ENCODE measurements at places on chromosomes 6 and 20.

- no peak for DNase-seq
These were observed 305.4 kb downstream of the TAF4 start for GRCh38 chr20:61760321-61760720.

DNA sequence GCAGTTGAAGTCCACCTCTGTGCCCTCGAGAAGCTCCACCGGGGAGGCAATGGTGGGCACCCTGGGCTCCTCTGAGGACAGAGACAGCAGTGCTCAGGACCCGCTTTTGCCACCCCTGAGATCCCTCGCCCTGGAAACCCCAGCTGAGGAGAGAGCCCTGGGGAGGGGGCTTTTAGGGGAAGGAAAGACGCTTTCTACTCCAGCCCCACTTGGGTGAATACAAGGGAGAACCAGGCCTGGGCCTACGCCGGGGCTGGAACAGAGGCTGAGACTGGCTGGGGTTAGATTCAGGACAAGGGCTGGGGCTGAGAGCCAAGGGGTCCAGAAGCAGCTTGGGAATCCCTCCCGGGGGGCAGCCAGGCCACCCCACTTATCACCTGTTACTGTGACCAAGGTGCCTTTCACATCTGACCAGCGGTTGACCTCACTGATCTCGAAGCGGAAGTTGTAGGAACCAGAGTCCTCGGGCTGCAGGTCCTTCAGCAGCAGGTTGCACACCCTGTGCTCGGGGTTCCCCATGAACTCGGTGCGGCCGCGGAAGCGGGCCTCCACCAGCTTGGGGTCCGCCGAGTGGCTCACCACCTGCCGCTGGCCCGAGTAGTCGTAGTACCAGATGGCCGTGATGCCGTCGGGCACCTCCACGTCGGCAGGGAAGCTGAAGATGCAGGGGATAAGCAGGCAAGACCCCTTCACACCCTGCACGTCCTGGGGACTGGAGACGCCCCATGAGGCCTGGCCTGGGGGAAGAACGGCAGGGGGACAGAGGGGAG is 6.2 kb downstream of the SIGLEC1 start:
- no peak for DNase-seq

GRCh38 chr6:31627690-31628287 is 7.3 kb downstream of the PRRC2A start:
- DNase-seq = no peak

DNA sequence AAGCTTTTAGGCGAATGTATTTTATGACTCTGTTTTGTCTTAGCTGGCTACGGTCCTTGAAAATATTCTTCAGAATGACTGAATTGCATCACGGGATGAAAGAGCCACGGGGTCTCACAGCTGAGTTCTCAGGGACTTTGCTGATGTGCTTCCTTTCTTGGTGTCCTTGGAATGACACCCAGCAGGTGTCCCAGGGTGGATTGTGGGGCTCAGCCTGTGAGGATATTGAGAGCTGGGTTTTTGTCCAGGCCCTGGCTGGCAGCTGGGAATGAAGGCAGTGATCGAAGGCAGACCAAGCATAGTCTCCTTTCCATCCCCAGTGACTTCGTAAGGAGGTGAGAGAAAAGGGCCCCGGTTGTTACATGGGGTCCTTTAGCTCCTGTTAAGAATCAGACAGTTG is 18.8 kb upstream of the MAPK13 start:
- DNase-seq = no peak

GRCh38 chr20:33067806-33068205 is 11.6 kb upstream of the BPIFB4 start:
- DNase-seq = no peak

GRCh38 chr20:57879779-57880570 is 170.2 kb upstream of the PMEPA1 start:
- DNase-seq = no peak

DNA sequence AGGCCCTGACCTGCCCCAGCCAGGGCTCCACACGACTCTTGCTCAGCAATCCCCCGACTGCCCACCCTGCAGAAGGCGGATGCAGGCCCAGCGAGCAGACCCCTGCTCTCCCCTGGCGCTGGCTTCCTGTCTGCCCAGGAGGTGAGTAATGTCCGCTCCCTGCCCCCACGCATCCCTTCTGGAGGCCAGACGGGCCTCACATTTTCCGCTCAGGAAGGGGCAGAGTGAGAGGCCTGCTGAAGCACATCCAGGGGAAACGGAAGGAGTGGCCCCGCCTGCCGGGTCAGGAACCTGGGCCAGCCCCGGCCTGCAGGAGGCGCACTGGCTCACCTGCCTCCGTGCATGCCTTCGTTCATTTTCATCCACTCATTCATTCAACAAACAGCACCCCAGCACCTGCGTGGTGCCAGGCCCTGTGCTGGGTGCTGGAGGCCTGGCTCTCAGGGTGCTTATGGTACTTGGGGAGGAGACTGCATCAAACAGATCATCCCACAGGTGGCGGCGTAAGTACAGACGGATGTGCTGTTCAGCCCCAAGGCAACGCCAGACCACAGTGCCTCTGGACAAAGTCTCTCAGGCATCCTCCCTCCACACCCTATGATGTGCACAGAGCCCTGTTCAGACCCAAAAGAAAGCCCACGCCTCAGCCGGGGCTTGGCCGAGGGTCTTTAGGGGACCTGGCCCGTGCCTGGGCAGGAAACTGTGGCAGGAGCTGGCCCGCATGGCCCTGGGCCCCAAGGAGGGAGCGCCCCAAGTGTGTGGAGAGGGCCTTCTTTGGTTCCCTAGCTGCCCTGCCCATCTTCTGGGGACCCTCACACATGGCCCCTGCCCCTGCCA is 112.1 kb downstream of the ASXL1 start:
- DNase-seq = no peak

- DNase-seq = no peak
These were observed 1.3 kb downstream of the SLC39A7 start for GRCh38 chr6:33201935-33202334.

GRCh38 chr20:36754656-36755222 is 8.8 kb upstream of the NDRG3 start:
- DNase-seq = peak; percentile 20

DNA sequence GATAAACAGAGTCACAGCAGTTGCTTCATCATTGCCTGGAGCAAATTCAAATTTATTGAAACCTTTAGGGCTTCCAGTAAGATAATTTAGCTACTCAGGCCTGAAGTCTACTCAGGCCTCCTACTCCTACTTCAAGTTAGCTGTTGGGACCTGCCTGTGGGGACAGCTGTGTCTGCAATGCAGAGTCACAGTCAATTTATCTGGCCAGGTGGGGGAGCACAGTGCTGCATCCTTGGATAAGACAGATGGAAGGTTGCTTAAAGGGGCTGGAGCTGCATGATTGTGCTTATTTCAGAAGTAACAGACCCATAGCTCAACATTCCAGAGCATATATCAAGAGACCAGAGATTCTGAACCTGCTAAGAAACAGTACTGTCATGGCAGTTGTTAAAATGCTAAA is 932.1 kb downstream of the QKI start:
- DNase-seq = no peak

DNA sequence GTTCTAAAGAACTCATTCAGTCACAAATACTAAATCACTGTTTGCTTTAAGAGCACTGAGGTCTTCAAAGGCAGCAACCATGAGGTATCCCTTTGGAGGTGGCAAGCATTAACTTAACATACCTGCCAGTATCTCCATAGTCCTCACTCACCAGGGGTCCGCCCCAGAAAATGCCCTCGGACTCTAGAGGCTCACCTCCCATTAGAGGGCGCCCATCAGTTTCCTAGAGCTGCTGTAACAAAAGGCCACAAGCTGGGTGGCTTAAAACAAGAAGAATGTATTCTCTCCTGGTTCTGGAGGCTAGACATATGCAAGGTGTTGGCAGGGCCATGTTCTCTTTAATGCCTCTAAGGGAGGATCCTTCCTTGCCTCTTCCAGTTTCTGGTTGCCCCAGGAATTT is 12.0 kb upstream of the RNGTT start:
- DNase-seq = no peak

DNA sequence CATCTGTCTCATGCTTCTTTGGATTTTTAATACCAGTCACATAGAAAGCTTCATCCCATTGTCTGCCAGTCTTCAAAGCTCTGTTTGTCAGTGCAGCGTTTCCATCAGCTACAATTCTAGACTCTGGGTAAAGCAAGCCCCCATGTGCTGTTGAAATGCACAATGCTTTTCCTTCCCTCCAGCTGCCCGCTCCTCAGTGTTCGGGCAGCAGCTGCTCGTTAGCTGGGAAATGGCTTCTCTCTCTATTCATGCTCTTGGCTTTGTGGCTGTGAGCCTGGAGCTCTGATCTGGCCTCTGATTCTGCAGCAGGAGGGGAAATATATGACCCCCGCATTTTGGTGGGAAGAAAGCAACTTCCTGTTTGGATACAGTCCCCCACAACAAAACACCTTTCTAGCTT is 213.0 kb upstream of the CDYL start:
- DNase-seq = no peak

GRCh38 chr6:75326557-75327258 is 42.1 kb upstream of the TMEM30A start:
- DNase-seq = no peak

DNA sequence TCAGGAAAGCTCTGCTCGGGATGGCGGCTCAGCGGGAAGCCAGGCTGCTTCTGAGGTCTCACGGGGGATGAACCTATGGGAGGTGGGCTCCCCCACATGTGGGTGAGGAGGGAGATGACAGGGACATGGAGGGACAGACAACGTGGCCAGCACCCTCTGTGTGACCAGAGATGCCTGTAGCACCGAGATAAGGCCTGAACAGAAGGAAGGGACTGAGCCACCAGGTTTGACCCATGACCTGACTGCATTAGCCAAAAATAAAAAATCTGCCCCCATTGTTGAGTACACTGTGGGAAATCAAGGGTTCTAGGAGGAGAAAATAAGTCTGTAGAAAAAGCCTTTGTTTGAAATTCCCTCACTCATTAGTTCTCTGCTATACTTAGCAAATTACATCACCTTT is 105.7 kb downstream of the RNASET2 start:
- no peak for DNase-seq

GRCh38 chr20:40331807-40332560 is 357.1 kb downstream of the MAFB start:
- DNase-seq = no peak

- no peak for DNase-seq
These were observed 20.7 kb downstream of the C6orf15 start for GRCh38 chr6:31091680-31092079.

DNA sequence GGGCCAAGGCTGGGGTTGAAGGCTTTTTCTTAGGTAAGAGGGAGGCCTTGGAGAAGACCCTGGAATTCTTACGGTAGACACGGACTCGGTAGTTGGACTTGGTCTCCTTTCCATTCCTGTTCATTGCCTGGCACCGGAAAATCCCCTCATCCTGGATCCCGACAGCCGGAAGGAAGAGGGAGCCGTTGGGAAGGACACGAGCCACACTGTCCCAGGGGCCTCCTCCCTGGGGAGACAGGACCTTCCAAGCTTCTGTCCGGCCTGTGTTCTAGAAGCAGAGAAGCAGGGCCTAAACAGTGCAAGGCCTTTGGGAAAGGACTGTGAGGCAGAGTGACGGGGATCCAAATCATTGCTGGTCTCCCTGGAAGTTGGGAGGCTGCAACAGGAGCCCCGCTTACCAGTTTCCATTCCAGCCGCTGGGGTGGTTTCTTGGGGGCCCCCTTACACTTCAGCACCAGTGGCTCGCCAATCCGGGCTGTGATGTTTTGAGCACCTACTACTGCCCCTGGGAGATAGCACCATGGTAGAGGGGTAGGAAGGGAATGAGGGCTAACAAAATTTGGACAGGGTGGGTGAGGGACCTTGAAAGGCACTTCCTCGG is 470 bp downstream of the AGER start:
- no peak for DNase-seq

GRCh38 chr20:31860390-31861134 is 9.8 kb downstream of the DUSP15 start:
- DNase-seq = no peak

DNA sequence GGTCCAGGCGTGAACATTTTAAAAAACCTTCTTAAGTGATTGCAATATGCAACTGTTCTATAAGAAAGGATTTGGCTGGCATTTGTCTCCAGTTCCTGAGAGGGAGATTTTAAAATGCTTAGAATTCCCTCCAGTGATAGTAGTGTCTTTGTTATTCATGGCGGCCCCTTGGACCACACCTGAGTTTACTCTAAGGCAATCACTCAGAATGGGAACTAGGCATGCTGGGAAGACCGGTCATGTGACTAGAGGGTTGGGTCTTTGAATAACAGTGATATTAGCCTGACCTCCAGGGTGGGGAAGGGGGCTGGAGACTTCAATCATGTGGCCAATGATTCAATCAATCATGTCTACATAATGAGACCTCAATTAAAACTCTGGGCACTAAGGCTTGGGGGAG is 50.7 kb upstream of the UTRN start:
- DNase-seq = no peak

DNA sequence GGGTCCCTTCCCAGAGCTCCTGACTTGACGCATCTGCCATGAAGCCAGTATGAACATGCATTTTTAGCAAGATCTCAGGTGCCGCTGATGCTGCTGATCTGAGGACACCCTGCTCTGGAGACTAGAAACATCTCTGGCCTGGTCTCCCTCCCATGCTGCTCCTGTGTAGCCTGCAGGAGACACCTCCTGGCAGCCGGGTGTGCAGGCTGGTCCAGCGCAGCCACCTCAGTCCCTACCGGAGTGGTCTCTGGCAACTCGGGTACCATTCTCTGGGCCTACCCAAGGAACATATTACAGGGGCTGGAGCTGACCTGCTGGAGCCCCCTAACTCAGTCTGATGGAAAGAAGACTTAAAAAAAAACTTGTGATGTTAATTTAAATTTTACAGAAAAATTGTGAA is 20.1 kb downstream of the PHACTR3 start:
- DNase-seq = no peak

- DNase-seq = no peak
These were observed 306.0 kb downstream of the FARS2 start for GRCh38 chr6:5567352-5567751.

DNA sequence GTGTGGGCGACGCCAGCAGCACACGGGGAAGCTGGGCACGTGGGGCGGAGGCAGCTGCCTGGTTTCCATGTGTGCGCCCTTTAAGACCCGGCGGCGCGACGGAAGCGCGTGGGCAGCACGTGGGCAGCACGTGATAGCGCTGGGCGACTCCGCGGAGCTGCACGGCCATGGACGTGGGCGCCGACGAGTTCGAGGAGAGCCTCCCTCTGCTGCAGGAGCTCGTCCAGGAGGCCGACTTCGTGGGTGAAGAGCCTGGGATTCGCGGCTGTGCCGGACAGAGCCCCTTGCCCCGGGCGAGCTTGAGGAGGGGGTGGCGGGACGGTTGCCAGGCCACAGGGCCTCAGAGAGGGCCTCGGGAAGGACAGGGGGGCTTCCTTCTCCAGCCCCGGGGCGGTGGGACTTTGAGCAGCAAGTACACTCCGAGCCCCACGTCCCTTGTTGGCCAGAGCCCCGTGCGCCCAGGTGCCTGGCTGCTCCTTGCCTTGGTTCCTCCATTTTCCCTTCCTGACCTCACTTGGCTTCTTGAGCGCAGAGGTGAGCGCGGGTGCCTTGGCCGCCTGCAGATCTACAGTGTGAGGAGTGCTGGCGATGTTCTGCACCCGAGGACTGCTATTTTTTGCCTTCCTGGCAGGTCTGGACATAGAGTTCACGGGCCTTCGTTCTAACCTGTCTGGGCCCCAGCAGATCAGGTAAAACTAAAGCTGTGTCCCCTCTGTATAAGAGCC is at the start of gene PNLDC1:
PNLDC1 (plus strand) TSS at position 136 of the 725 bp plus-strand sequence; CDS start at position 168, 32 bp downstream.
- DNase-seq = no peak
